ENCODE measurements at places on chromosomes 11 and 22.

GRCh38 chr11:69280994-69281393 lies 13.0 kb upstream of the MYEOV start:
- DNase-seq, result no peak

DNA sequence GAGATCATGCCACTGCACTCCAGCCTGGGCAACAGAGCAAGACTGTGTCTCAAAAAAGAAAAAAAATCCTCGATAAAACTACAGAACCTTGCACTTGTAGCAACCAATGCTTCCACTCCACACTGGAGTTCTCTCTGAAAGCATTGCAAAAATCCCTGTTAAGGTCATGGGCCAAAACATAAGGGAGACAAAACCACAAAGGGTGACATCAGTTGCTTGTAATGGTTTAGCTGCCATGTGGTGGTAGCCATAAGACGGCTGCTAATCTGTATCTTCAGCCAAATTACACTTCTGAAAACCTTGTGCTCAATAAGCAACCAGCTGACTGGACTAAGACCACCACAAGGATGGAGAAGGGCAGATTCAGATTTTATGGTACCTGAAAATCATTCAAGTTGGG lies 20.6 kb upstream of the TPH1 start:
- DNase-seq, result no peak

DNA sequence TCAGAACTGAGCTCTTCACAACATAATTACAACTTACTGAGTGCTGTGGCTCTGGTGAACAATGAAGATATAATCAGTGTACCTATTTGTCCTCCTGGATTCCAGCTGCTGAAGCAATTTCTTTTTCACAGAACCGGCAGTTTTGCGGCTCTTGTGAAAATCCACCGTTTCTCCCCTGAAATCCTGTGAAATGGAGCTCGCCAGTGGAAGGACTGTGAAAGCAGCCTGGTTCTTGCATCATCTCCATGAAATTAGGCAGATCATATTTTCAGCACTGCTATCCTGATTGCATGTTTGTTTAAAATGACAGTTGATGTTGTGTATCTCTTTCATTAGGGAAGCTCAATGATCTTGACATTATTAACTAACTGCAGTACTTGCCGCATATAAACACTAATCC lies 120.2 kb upstream of the SNX19 start:
- DNase-seq, result no peak

- no peak for DNase-seq
Observed at GRCh38 chr11:65290448-65291165, 24.1 kb upstream of the CDC42EP2 start.

GRCh38 chr11:12290477-12290922 lies 86.9 kb upstream of the PARVA start:
- DNase-seq, result no peak

DNA sequence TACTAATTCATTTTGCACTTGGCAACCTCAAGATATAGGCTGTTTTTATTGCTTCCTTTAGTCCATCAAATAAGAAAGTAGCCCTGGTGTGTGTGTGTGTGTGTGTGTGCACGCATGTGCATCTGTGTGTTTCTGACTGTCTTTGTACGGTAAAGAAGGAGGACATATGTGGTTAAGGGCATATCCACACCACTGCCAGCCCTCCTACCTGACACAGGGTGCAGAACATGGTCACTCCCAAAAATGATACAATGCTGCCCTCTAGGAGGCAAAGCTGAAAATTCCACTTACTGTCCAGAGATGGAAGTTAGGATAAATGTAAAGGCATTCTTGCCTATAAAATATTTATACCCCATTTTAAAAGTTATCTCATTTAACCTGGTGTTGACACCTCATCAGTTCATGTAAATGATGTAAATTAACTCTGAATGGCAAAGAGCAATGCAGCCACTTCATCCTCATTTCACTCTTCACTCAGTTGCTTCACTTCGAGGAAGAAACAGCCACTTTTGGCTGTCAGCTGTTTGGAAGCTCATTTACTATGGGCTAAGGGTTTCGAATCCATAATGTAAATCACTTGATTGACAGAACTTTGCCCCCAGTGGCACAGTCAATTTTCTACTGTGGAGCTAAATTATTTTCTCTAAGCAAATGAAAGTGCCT lies 83.1 kb upstream of the MTNR1B start:
- peak; percentile 53 for DNase-seq

GRCh38 chr22:19763458-19764298 lies 3.1 kb downstream of the TBX1 start:
- no peak for DNase-seq

GRCh38 chr11:69286374-69287371 lies 7.3 kb upstream of the MYEOV start:
- DNase-seq, result no peak

DNA sequence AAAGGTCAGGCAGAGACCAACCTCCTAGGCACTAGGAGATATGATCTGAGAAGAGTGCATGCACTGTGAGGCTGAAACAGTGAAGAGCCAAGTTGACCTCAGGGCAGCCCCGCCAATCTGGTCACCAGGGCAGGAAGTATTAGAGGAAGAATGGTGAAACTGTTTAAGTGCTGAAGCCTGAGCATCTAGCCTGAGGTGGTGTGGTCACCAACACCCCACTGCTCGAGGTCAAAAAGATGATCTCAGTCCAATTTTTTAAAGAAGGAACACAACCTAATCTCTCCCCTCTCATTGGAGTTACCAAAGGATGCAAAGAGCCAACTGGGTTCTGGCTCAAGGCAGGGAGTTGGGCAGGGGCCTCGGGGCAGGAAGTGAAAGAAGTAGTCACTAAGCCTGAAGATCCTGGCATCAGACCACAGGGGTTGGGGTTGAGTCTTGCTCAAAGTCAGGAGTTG lies 4.0 kb downstream of the APBB1 start:
- no peak for DNase-seq

GRCh38 chr11:47245611-47246357 lies 2.8 kb downstream of the ACP2 start:
- no peak for DNase-seq

DNA sequence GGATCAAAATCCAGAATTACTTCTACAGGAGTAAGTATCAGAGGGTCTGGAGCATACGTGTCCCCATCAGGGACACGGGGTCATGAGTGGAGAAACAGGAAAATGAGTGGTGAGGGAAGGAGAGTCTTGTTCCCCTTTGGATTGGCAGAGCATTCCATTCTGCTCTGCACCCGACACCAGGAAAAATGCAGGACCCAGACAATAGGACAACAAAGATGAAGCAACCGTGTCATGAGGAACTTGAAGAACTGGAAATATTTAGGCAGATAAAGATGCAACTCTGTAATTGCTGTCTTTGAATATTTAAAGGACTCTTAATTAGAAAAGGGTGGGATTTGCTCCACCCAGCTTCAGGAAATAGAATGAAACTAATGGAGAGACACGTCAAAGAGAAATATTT lies 89.0 kb upstream of the BLID start:
- no peak for DNase-seq

GRCh38 chr22:49849161-49850020 lies 4.3 kb upstream of the ZBED4 start:
- no peak for DNase-seq

DNA sequence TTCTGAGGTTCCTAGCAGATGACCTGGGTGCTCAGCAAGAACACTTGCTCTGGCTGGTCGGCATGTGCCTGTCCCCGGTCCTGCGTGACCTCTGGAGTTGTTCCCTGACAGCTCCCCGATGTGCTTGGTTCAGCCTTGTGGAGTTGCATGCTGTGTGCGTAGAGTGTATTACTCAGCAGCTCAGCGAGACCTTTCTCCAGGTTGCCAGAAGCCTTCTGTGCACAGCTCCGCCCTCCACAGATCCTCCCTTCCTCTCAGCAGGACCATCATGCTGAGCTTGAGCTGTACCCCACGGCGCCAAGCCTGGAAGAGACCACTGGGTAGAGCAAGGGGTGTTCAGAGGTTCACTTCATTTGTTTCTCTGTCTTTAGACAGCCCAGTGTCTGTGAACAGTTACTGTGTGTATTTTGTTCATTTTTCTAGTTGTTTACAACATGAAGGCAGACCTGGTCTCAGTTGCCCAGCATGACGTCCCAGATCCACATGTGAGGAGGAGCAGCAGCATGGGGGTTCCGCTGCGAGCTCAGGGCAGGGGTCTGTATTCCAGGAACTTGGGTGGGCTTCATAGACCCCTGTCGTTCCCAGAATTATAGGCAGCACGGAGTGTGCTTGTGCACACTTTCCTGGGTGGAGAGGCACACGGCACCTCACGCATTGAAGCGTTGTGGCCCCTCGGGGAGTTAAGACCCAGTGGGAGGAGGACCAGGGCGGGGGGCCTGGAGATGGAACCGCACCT lies 148.6 kb downstream of the IGLL1 start:
- DNase-seq, result no peak

- DNase-seq, result no peak
Observed at GRCh38 chr11:59953463-59954218, 10.2 kb upstream of the OOSP4A start.

DNA sequence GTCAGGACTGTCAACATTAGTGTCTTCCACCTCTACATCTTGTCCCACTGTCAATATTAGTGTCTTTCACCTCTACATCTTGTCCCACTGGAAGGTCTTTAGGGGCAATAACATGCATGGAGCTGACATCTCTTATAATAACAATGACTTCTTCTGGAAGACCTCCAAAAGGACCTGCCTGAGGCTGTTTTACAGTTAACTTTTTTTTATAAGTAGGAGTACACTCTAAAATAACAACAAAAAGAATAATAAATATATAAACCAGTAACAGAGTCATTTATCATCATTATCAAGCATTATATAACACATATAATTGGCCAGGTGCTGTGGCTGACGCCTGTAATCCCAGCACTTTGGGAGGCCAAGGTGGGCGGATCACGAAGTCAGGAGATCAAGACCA lies 57.5 kb downstream of the PAK1 start:
- no peak for DNase-seq

- DNase-seq, result no peak
Observed at GRCh38 chr11:79437981-79438630, 2.7 kb downstream of the TENM4 start.

- DNase-seq, result no peak
Observed at GRCh38 chr11:61503135-61503770, 5.3 kb upstream of the LRRC10B start.

GRCh38 chr11:112612250-112612849 lies 348.9 kb upstream of the NCAM1 start:
- DNase-seq, result no peak

GRCh38 chr11:6736495-6737121 lies 35.2 kb downstream of the OR2AG2 start:
- DNase-seq, result no peak

- no peak for DNase-seq
Observed at GRCh38 chr22:26801449-26801848, 144.1 kb downstream of the MIAT start.

DNA sequence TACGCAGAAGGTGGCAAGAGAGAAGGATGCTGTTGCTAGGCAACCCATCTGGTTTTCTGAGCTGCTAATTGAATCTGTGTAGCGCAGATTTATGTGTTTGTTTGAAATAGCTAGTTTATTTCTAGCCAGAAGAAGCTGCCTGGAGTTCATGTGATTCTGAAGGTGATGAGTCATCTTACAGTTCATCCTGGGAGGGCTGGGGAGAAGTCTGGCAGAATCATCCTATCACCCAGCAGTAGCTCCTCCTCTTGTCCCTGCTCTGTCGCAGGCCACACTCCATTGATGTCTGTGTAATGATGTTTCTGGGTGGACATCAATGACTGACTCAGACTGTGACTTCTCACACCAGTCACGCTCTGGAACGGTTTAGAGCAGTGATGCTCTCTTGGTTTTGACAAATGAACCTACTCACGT lies 4.8 kb upstream of the FBXO7 start:
- DNase-seq, result no peak

DNA sequence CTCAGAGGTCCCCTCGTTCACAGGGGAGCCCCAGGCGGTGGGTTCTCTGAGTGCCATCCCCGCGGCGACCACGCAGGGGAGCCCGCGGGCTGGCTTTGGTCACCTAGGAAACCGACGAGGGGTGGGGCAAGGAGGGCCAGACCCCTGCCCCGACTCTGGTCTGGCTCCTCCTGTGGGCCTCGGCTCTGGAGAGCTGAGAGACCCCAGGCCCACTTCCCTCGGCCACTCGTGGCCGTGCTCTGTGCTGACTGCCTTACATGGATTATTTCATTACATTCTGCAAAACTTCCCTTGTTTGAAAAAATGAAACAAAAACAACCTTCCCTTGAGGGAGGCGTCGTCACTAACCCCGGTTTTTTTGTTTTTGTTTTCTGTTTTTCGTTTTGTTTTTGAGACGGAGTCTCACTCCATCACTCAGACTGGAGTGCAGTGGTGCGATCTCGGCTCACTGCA lies 15.1 kb upstream of the CYTH4 start:
- DNase-seq, result no peak

Measured in LNCaP clone FGC (cell line).